Fibroblast of upper back skin (primary cell): ENCODE measurements at places on chromosomes 12 and 14.

DNA sequence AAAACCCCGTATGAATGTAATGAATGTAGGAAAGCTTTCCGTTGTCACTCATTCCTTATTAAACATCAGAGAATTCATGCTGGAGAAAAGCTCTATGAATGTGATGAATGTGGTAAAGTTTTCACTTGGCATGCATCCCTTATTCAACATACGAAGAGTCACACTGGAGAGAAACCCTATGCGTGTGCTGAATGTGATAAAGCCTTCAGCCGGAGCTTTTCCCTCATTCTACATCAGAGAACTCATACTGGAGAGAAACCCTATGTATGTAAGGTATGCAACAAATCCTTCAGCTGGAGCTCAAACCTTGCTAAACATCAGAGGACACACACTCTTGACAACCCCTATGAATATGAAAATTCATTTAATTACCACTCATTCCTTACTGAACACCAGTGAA, 23.8 kb downstream of the ZNF891 start:
- DNase-seq = peak; percentile 2

GRCh38 chr12:78384541-78384940, 480.0 kb upstream of the SYT1 start:
- DNase-seq = no peak

- DNase-seq = no peak
Measured at GRCh38 chr14:94816113-94816512, 46.2 kb upstream of the GSC start.

DNA sequence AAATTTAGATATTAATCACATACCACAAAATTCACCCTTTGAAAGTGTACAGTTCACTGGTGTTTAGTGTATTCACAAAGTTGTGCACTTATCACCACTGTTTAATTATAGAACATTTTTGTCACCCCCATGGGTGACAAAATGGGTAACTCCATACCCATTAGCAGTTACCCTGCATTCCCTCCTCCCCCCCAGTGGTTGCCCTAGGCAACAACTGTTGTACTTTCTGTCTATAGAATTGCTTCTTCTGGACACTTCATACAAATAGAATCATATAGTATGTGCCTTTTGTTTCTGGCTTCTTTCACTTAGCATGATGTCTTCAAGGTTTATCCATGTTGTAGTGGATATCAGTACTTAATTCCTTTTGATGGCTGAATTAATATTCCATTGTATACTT, 52.7 kb downstream of the FBXO34 start:
- DNase-seq = no peak

DNA sequence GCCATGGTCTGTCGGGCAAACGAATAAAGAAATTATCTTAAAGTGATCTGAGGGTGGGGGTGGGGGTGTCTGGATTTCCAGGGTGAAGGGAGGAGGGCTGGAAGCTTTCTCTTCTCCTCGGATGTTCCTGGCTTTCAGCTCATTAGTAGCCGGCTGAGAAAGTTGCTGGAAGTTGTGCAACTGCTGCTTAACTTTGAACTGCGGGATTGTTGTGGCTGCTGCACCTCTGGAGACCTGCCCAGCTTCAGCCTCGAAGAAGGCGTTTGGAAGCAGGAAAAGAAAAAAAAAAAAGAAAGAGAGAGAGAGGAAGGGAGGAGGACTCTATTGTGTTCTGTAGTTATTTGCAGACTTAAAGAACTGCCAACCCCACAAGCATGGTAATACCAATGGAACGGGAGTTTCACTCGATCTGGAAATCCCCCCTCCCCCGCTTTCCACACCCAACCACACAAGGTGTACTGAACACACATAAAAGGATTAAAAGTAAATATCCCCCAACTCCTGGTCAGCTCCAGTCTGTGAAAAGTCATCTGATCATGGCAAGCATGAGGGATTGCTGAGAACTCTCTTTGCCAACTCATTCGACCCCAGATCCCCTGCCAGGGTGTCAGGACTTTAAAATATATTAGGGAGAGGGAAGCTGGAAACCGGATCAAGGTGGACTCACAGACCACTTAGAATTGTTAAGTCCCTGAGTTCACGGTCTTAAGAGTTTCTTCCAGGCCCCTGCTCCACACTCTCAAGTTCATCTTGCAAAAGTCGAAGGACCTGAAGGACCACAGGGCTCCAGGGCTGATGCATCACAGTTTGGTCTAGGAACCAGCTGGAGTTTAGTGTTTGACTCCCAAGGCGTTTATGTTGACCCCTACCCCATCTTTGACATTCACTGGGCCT, at the start of gene RASSF9:
Gene RASSF9, minus strand, starts transcription at position 213 of the 894 bp plus-strand sequence. Its CDS starts 208 bp downstream, at position 5.
- peak; percentile 95 for DNase-seq

DNA sequence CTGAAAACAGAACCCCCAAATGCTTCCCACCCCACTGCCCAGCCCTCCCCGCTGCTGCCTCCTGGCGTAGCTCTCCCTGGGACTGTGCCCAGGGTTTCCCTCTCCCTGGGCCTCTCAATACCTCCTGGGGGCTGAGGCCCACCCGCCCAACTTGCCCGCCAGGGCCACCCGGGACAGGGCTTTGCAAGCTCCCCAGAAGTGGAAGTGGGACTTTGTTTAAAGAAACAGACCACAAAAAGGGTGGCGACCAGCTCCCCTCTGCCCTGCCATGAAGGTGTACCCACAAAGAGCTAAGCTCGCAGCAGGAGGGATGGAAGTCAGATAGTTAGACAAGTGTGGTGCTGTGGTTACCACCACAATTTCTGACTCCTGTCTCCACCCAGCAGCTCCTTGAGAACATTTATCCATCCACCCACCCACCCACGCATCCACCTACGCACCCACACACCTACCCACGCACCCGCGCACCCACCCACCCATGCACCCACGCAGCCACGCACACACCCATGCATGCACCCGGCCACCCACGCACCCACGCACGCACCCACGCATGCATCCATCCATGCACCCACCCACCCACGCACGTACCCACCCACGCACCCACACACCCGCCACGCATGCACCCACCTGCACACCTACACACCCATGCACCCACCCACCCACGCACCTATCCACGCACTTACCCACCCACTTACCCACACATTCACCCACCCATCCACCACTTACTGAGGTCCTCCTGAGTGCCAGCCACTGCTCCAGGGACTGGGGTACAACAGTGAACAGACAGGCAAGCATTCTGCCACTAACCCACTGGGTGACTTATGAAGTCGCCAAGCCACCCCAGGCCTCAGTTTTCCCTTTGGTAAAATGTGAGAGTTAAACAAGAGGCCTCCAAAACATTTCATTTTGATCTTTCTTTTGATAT, 127.3 kb downstream of the SCARB1 start:
- no peak for DNase-seq

DNA sequence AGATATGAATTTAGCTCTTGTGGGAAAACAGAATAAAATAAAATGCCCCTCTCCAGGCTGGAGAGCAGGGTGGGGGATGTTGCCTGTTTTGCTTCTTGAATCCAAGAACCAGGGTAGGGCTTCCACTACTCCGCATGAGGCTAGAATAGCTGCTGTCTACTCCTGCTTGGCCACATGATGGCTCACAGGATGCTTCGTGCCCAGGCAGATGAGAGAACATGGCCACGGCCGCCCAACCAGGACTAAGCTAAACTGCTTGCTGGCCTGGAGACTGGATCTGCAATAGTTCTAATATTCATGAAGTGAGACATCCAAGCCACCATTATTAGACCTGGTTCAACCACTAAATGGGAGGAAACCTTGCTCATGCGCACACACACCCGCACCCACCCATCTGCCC, 122.2 kb upstream of the METAP2 start:
- DNase-seq = no peak

DNA sequence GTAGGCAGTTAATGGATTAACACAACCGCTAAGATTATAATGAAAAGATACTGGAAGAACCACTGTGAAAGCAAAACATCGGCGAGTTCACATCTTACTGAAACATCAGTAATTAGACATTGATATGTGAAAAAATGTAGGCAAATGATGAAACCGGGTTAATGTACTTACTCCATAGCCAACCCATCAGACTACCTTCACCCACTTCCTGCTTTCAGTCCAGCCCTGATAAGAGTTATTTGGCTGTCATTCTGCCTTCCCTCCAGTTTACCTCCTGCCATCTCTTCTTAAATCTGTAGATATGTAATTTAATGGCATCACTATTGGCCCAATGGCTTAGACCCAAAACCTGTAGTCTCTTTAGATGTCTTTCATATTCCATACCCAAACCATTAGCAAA, 46.0 kb upstream of the LGR5 start:
- DNase-seq = no peak

- DNase-seq = no peak
Measured at GRCh38 chr14:34172550-34173368, 221.9 kb upstream of the EGLN3 start.

- no peak for DNase-seq
Measured at GRCh38 chr12:13875744-13876143, 105.7 kb downstream of the GRIN2B start.

- DNase-seq = no peak
Measured at GRCh38 chr12:44114906-44115305, 279.0 kb downstream of the TMEM117 start.

DNA sequence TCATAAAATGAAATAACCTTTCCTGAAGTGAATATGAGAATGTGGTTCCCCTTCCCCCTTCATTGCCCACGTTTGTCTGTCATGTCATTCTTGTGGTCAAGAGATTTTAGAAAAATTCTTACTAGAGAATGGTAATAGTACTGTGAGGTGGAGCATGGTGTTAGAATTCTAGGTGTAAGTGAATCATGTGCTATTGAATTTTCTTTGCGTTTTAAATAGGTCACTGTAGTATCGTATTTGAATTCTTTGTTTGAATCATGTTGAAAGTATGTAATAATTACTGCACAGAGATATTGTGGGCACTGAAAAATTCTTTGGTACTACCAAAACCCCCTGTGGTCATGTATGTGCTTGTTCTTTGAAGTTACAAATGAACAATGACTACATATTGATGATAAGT, 49.9 kb downstream of the FUT8 start:
- peak; percentile 94 for DNase-seq

GRCh38 chr14:87687420-87687819, 305.6 kb downstream of the GALC start:
- peak; percentile 45 for DNase-seq

GRCh38 chr14:31232081-31232480, 24.5 kb upstream of the HECTD1 start:
- no peak for DNase-seq

DNA sequence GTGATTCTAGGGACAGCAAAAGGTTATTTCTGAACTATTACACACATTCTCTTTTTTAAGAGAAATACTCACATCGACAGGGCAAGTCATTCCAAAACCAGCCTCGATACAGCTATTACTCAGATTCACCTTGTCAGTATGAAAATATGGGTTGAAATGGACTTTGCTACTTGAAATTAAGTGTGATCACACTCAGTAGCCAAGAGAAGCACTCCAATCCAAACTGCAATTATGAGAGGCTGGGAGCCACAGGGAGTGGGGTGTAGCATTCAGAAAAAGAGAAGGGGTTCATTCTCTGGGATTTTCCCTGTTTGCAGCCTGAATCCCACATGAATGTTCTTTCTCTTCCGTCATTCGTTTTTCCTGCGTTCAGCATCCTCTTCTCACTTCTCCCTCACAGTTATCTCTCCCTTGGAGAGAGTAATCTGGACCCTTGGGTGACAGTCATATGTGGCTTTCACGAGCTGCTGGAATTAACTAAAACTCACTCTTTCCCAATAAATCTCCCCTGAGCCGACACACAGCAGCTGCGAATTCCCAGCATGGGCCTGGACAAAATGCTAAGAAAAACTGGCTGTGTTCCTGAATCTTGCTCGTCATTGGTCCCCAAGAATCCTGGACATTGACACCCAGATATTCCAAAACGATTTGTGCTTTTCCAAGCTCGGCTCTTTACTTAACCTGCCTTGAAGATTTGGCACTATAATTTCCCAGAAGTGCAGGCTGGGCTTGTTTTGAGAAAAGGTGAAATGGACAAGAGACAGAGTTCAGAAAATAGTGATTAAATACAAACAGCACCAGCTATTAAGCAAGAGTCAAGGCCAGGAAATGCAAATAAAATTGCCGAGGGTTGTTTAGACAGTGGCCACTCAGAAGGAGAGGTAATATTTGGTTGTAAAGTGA, 199.5 kb upstream of the PLEKHG7 start:
- no peak for DNase-seq

GRCh38 chr14:25095736-25096437, 45.9 kb upstream of the STXBP6 start:
- no peak for DNase-seq

DNA sequence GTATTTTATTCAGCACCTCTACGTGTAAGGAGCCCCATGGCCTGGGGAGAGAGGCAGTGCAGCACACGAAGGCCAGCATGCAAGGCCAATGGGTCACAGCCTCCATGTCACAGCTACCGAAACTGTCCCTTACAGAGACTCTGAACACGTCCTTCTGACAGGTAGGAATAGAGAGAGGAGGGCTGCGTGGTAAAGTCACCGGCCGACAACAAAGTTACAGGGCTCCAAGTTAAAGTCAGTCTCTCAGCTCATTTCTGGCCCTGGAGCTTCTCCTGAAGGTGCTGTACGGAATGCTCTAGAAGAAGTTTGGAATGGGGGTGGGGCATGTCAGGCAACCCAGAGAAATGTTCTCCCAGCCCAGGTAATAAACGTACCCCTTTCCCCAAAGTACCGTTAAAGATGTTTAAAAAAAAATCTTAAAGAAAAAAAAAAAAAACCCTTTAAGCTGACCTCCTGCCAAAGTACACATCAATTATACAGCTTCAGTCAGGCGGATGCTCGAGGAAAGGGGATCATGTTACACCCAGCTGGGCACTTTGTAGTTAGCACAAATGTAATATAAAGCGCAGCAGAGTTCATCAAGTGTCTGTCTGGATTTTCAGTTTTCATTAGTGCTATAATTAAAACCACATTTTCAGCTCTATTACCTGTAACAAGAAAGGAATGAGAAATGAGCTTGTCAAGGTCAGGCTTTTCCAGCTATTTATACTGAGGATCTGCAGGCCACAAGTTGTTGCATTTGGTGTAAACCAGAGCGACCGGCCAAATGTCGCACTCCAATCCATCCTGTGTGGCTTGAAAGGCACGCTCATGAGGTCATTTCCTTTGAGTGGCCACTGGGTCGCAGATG, 53.3 kb upstream of the CDKN3 start:
- peak; percentile 70 for DNase-seq

GRCh38 chr14:63996625-63997220, 143.9 kb downstream of the SYNE2 start:
- peak; percentile 61 for DNase-seq

GRCh38 chr12:52415870-52416750, 10.0 kb upstream of the KRT82 start:
- peak; percentile 80 for DNase-seq

DNA sequence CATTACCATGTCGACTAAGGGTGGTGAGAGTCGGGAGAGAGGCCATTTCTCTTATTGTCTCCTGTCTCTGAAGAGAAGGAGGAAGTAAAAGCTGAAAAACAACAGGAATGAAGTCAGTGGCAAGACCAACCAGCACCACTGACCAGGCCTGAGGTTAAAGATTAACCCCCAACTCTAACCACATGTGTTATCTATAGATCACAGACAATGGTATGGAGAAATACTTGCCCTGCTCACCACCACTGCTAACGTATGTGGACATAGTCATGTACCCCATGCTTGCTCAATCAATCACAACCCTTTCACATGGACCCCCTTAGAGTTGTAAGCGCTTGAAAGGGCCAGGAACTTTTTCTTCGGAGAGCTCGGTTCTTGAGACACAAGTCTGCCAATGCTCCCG, 690.9 kb upstream of the LMO3 start:
- DNase-seq = no peak
